ENCODE measurements at places on chromosomes 3 and 15.
A peak's percentile ranks its signal among the peaks of the same experiment; 100 is the strongest.

DNA sequence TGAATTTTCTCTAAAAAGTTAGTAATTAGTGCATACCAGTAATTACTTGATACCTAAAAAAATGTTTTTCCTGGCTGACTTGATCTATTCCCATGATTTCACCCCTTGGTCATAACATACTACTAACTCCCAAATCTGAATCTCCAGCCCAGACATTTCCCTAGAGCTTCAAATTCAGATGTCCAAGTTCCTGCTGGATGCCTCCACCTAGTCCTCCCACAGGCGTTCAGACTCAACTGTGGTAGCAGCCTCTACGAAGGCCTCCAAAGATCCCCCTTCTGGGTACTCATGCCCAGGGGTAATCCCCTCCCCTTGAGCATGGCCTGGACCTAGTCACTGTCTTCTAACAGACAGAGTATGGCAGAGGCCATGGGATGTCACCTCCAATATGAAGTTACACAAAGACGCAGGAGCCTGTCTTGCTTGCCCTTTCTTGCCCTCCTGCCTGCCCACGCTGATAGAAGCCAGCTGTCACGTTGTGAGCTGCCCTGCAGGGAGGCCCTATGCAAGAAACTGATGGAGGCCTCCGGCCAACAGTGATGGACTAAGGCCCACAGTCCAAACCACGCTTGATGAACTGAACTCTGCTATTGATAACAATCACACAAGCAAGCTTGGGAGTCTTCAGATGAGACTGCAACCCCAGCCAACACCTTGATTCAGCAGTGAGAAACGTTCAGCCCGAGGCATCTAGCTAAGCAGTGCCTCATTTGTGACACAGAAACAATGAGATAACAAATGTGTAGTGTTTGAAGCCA, 8.6 kb upstream of the FBN1 start:
- DNase-seq = no peak

- peak; percentile 87 for DNase-seq
Observed at GRCh38 chr3:120425572-120426250, 25.1 kb downstream of the FSTL1 start.

DNA sequence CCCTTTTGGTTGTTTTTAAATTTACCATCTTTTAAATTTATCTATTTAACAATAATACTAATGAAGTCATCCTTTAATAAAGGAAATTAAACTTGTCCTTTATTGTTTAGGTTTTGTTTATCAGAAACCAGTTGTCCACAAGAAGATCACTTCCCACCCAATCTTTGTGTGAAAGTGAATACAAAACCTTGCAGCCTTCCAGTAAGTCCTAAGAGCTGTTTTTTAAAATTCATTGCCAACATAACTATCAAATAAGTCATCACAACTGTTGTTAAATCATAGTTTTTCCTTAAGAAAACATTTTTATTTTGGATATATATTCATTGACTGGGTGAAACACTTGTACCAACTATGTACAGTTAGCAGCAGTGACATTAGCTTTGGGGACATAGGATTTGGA, 59.4 kb downstream of the CALML4 start:
- DNase-seq = no peak

GRCh38 chr3:172592898-172593669, 69.9 kb upstream of the TNFSF10 start:
- no peak for DNase-seq

- DNase-seq = no peak
Observed at GRCh38 chr3:175214216-175214615, 355.1 kb downstream of the NAALADL2 start.

DNA sequence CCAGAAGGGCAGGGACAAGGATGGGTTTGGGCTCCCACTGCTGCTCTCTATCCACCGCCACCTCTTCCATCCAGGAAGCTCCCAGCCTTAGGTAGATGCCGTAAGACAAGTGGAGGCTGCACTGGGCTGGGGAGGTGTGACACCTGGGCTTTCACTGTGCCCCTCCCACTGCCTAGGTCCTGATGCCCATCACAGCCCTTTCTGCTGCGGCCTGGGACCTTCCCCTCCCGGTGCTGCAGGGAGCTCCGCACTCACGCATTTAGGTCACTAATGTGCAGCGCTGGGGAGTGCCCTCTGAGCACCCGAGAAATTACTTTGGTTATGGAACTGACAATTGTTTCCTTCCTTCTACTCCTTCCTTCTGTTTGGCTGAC, 850 bp downstream of the LTF start:
- no peak for DNase-seq

DNA sequence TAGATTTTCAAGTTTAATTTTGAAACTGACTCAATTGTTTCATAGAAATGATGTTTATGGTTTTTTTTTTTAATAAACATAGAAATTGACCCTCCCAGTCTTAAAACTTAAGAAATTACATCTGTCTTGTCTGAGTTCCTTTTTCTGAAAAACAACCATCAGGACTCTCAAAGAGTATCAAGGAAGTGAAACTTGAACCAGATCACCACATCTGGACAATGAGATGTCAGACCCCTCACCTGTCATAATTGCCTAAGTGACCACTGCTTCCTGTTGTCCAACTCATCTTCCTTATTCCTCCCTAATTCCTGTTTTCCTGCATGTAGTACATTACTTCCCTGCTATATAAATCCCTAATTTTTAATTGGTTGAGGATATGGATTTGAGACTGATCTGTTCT, 441.5 kb upstream of the ARHGEF26 start:
- peak; percentile 20 for DNase-seq

DNA sequence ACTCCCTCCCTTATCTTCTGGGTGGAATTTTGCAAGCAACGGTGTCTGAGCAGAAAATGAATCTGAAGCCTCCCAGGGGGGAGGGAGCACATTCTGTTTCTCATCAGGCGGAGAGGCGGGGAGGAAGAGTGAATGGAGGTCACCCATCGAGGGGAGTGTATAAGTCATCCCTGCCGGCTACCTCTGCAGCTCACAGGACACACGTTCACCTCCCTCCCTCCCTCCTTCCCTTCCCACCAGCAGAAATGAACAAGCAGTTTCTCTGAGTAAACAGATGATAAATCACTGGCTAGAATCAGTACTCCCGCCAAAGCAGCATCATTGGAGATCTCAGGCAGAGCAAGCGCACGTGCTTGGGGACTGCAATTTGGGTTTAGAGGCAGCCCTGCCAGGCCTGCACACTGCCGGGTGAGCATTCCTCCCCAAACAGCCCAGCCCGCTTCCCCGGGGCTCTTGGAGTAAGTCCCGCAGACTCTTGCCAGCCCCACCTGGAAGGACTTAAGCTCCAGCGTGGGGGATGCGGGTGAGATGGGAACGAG, 38.3 kb downstream of the CPN2 start:
- peak; percentile 82 for DNase-seq

GRCh38 chr3:23314981-23315762, 112.0 kb downstream of the UBE2E2 start:
- DNase-seq = no peak

DNA sequence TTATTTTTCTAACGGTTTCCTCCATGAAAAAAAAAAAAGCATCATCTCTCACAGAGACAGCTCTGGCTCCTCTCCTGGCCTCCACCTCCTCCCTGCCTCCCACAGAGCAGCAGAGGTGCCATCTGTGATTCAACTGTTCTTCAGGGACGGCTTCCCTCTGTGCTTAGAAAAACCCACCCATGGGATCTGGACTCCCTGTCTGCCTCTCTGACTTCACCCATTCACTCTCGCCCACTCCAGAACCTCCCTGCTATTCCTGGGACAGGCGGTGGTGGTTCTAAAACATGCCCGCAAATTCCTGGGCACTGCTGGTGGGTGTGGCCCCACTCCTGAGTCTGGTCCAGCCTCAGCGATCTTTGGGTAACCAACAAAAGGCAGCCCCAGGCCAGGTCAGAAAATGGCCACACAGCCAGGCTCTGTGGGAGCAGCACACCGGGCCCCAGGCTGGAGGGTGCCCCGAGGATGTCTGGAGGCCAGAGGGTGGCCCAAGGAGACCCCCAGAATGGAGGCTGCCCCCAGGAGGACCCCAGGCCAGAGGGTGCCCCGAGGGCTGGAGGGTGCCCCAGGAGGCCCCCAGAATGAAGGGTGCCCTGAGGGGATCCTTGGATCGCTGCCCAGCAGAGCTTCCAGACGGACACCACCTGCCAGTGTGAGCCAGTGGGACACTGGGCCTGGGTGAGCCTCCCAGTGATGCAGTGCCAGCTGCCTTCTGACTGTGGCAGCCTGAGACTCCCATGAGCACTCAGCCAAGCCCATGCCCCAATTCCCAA, 2.6 kb upstream of the CHST13 start:
- no peak for DNase-seq

DNA sequence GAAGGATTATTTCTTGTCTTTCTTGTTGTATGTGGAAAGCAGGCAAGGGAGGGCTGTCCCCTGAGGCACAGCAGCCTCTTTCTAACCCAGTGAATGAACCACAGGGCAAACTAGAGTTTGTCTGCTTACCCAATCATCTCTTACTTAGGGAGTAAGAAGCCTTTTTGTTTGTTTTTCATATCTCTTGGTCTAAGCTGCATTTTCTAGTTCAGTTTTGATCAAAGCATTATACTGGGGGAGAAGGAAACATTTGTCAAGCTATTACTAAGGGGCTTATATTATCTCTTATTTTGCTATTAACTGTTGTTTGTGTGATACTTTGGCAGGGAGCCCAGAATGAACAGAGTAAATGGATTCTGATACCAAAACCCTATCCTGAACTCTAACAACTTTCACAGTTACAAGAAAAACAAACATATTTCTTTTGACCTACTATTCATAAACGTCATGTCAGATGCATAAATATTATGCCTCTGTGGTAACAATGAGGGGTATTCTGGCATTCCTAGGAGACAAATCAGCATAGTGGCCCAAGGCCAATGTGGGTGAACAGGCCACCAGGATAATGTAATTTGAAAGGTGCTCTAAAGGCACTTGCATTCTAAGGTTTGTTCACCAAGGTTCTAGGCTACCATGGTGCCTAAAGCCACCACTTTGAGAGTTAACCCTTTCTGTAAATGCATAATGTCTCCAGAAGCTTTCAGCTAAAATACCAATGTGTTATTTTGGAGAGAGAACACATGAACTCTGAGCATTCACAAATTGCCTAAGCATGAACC, 271.6 kb upstream of the ZPLD1 start:
- no peak for DNase-seq

DNA sequence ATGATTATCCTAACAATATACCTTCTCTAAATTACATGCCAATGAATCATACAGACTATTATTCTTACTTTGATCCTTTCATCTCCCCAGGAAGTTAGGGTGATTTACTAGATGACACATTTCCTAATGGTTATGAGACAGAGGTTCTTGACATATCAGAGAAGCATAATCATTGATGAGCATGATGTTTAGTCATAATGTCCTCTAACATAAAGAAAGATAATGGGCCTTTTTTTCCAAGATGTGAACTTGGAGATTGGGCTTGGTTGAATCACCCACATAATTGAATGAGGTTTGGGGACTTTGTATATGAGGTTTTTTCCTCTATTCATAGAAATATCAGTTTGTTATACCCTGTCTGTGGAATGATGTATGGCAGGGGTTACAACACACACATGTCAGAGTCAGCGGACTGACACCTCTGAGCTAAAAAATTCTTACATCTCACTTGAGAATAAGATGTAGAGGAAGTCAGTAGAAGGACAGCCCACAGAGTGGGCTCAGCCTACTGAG, 69.7 kb upstream of the DCBLD2 start:
- DNase-seq = peak; percentile 91

Data from muscle of back (tissue), 13 donors.